ENCODE measurements at places on chromosomes 3 and 15.
A peak's percentile ranks its signal among the peaks of the same experiment; 100 is the strongest.

DNA sequence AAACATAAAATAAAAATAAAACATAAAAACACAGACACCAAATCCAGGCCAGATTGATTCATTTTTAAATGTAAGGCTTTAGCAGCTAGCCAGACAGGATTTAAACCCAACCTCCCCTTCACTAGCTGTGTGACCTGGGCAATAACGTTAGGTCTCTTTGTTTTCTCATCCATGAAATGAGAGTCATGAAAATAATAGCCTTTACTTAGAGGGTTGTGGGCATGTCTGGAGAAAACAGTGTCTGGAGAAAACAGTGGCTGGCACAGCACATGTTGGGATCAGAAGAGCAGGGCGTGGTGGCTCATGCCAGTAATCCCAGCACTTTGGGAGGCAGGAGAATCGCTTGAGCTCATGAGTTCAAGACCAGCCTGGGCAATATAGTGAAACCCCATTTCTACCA is 1.9 kb upstream of the DPPA4 start:
- no peak for DNase-seq

DNA sequence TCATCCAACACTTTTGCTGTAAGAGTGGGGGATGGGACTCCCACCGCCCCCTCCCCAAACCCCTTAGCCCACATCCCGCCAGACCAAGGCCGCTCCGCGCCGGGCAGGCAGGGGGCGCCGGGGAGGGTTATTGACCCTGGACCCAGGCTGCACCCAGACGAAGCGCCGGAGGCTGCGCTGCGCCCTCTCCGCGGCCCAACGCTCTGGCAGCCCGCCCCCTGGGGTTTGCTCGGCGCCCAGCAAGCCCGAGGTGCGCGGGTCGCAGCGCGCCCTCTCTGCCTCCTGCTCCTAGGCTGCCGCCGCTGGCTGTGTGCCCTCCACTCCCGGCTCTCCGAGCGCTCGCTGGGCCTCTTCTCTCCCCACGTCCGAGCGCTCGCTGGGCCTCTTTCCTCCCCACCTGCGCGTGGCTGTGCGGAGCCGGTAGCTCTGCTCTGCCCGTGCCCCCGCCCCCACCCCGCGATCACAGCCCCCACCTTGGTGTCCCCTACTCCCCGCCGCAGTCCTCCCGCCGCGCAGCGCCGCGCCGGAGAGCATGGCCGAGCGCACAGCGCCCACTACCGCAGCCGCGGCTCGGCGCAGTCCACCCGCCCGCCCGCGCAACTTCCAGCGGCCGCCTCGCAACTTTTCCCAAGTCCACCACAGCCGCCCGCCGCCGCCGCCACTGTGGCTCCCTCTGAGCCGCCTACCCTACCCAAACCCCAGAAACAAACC is 1.2 kb downstream of the MECOM start:
- DNase-seq, result peak; percentile 76

GRCh38 chr3:179186426-179186825 is 38.3 kb downstream of the PIK3CA start:
- DNase-seq, result no peak

DNA sequence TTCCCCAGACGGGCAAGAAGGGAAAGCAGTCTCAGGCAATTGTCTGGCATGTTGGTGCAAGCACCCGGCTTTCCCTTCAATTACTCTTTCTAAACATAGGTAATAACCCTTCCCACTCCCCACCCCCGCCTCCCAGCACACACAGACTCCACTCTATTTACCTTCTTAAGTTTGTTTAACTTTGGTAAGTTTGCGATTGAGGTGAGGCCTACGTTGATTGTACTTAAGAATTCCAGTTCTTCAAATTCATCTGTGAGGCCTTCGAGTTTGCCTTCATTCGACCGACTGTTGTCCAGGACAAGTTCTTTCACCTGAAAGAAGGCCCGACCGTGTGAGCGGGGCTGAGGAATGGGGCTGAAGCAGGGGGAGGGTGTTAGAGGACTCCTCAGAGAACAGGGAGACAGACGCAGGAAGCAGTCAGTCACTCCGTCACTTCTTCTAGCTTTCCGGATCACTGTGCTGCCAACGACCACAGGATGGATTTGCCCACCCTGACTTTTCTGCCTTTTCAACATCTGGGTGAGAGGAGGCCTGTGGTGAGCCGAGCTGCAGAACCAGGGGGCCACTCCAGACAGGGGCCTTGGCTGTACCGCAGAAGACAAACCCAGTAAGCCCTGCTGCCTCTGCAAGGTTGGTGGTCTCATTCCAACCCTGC is 33.0 kb downstream of the ANP32A start:
- DNase-seq, result no peak

- no peak for DNase-seq
Measured at GRCh38 chr15:48025118-48025517, 95.7 kb upstream of the SLC24A5 start.

- no peak for DNase-seq
Measured at GRCh38 chr3:150583028-150583427, 20.1 kb upstream of the SELENOT start.

- no peak for DNase-seq
Measured at GRCh38 chr3:139694542-139694941, 16.8 kb upstream of the NMNAT3 start.

- DNase-seq, result no peak
Measured at GRCh38 chr3:69065318-69065964, 13.3 kb upstream of the TMF1 start.

- no peak for DNase-seq
Measured at GRCh38 chr3:156818273-156818651, 7.9 kb upstream of the LEKR1 start.

DNA sequence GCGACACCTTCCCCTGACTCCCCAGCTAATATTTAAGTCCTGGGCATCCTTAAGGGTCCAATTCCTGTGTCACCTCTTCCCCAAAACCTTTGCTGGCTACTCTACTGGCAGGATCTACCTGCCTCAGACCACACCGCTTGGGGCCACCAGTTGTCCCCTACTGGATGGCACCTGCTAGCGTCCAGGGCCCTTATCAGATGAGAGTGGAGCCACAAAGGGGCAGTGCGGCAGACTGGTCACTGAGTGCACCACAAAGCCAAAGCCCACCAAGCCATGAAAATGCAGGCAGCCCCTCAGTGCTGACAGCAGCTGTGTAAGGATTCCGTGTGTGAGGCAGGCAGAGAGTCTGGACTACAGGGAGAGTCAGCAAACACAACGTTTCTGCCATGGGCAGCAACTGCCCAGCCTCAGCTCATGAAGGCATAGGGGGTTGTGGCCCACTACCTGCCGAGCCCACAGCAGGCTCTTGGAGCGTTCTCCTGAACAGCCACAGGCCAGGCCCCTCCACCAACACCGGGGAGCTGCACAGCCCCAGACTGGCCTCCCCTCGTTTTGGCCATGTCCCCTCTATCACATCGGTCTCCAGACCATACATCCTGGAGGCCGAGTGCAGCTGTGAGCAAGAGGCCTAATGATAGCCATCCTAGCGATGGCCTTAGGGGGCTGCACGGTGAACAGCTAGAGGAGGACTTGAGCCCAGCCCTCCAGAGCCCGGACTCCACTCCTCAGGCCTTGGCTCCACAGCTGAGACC is 32.3 kb downstream of the ALDH1L1 start:
- DNase-seq, result peak; percentile 34

All from activated CD8-positive, alpha-beta memory T cell treated with anti-CD3 and anti-CD28 coated beads, Interleukin-2, amount 50 U/mL, for 48 hours (primary cell).